ENCODE measurements at places on chromosomes 12 and 14. TPM values are rescaled to one million over a fixed set of nuclear protein-coding genes. Genes with fewer than 3 reads are reported as not detected.

Gene STYK1
- total RNA-seq = not detected

DNA sequence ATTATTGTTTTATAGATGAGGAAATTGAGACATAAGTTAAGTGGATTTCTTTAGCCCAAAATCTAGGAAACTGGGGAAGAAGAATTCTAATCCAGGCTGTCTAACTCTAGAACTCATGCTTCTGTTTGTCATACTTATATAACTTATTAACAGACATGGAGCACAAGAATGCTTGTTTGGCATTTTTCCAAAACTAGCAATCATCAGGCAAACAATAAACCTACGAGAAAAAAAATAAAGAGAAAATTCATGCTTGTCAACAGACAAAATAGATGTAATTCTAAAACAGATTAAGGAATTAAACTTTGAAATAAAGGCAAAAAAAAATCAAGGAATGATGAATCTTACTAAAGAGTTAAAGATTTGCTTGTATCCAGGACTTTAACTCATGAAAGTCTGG is 103.1 kb downstream of the METTL25 start:
- H3K27me3 ChIP-seq = no peaks in the 10 kb centered on the region
- no peak overlapping the region for H3K27ac ChIP-seq
- no peak overlapping the region for H3K4me3 ChIP-seq
- H3K4me1 ChIP-seq = no peaks in the 10 kb centered on the region

DNA sequence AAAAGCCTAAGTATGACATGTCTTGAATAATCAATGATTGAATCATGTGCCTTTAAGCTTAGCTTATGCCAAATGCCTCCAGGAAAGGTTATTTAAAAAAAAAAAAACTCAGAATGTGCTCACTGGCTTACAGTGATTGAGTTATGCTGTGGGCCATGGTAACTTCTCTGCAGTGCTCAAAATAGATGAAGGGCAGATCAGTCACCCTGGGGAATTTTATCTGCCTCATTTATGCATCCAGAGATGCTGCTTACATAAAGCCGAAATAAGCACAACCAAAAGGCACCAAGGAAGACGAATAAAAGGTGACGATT is 118.7 kb upstream of the MDM1 start:
- H3K27ac ChIP-seq = peak overlapping the region; percentile 73
- no peaks in the 10 kb centered on the region for H3K27me3 ChIP-seq
- no peaks in the 10 kb centered on the region for H3K36me3 ChIP-seq
- DNase-seq = no peak
- peak overlapping the region; percentile 50 for H3K4me3 ChIP-seq

Gene SERPINA12
- total RNA-seq = not detected

DNA sequence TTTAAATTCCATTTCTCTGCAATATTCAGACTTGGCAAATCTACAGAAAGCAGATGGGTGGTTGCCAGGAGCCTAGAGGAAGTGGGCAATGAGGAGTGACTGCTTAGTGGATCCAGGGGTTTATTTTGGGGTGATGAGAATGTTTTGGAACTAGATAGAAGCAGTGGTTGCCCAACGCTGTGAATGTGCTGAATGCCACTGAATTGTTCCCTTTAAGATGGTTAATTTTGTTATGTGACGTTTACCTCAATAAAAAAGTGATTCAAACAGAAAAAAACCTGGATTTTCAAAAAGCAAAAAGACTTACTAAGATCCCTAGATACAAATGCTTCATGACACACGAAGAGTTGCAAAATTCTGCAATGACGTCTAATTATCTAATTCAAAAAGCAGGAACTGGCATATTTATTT is 34.2 kb downstream of the DAO start:
- no peak for DNase-seq
- no peaks in the 10 kb centered on the region for H3K27me3 ChIP-seq
- no peak overlapping the region for H3K4me3 ChIP-seq
- H3K4me1 ChIP-seq = no peaks in the 10 kb centered on the region
- H3K36me3 ChIP-seq = no peaks in the 10 kb centered on the region
- no peak overlapping the region for H3K27ac ChIP-seq

DNA sequence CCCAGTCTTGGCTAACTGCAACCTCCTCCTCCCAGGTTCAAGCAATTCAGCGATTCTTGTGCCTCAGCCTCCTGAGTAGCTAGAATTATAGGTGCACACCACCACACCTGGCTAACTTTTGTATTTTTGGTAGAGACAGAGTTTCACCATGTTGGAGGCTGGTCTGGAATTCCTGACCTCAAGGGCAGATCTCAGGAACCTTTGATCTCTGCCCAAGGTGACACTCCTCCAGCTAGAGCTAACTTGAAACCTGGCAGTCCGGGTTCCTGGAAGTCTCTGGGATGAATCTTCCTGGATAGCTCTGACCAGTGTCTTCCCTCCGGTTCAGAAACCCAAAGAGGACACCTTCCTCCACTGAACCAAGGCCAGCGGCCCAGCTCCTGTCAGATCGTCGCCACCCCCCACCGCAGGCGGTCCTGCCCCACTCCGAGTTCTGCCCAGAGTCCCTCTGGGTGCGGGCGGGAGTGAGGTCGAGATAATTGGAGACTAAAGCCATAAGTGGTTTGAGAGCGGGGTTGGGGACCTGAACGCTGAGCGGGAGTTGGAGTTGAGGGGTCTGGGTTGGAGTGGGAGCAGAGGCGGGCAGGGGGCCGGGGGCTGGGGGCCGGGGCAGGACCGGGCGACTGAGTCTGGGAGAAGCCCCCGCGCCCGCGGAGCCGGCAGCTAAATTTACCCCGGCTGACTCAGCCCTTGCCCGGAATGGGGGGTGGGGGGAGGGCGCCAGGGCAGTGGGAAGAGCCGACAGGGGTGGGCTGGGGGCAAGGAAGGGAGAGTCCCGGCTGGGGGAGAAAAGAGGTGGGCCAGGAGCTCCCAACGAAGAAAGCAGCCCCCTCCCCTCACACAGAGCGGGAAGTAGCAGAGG is 4.7 kb downstream of the DDN start:
- H3K27me3 ChIP-seq = peaks cover 67% of the 10 kb centered on the region
- no peak overlapping the region for H3K27ac ChIP-seq
- peaks cover 29% of the 10 kb centered on the region for H3K4me1 ChIP-seq
- no peaks in the 10 kb centered on the region for H3K36me3 ChIP-seq
- H3K4me3 ChIP-seq = no peak overlapping the region
- DNase-seq = no peak

Gene PLA2G1B
- not detected for total RNA-seq

DNA sequence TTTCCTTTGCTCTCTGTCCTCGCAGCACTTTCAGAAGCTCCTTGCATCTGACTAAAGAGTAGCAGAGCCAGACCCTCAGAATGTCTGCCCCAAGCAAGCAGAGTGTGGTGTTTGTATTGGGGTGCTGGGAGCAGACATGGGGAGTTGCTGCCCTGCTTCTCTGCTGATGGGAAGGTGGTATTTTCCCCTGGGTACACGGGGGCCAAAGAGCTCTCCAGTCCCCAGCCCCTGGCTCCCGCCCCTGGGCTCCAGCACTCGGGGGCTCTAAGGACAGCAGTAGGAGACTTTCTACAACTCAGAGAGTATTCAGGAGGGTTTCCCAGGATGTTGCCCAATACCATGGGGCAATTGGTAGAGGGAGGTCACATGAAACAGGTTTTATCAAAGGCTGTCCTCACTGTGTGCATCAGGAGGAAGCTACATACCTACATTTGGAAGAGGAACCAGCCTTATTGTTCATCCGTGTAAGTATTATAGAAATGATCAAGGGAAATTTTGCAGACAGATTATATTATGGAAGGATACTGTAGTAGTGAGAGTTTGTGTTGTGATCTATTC is 50.3 kb downstream of the DAD1 start:
- no peak for DNase-seq
- H3K27ac ChIP-seq = no peak overlapping the region
- no peaks in the 10 kb centered on the region for H3K36me3 ChIP-seq

DNA sequence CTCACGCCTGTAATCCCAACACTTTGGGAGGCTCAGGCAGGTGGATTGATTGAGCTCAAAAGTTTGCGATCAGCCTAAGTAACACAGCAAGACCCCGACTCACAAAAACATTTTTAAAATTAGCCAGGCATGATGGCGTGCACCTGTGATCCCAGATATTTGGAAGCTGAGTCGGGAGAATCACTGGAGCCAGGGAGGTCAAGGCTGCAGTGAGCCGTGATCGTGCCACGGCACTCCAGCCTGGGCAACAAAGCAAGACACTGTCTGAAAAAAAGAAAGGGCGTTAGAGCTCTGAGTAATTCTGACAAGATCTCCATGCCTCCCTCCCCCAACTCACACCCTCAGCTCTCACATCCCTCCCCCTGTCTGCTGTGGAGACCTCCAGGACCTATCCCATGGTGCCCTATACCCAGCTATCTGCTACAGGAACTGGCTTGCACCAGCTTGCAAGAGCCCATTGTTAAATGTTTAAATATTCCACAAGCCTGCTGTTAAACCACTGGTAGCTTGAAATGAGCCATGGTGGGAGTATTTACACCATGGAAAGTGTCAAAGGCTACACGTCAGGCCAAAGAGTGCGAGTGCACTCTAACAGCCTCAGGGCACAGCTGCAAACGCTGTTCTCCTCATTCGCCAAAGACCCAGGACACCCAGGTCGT is 35.1 kb upstream of the PPP2R5C start:
- no peaks in the 10 kb centered on the region for H3K27me3 ChIP-seq
- no peak overlapping the region for H3K27ac ChIP-seq
- H3K4me1 ChIP-seq = peaks cover 20% of the 10 kb centered on the region
- no peak overlapping the region for H3K4me3 ChIP-seq
- no peak for DNase-seq
- no peaks in the 10 kb centered on the region for H3K36me3 ChIP-seq

DNA sequence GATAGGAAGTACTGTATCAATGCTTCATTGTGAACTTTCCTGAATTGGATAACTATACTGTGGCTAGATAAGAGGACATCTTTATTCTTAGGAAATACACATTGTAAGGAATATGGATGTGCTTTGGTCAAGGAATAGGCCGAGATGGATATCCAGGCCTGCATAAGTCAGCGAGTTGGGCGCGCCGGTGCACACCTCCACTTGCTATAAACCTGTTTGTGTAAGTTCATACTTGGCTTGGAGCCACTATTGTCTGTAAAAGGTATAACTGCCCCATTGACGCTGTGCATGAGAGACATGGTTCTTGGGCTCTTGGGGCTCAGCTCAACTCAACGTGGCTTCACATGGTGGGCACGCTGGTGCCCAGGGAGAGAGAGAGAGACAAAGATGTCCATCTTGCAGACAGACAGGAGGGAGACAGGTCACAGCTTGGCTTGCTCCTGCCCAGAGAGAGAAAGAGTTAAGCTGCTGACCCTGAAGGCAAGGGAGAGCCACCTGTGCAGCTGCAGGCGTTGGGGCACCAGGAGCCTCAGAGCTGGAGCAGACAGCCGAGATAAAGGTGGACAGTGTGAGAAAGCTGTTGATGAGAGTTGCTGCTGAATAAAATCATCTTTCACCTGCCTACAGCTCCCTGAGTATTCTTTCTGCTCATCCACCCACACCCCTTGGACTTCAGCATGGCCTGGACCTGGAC is 34.1 kb upstream of the COCH start:
- no peaks in the 10 kb centered on the region for H3K4me1 ChIP-seq
- H3K27me3 ChIP-seq = no peaks in the 10 kb centered on the region
- H3K4me3 ChIP-seq = no peak overlapping the region
- no peak for DNase-seq

Gene RNASE3
- not detected for total RNA-seq
